Renal cortical epithelial cell (primary cell): ENCODE measurements at places on chromosomes 7 and 10. TPM values are rescaled to one million over a fixed set of nuclear protein-coding genes. Genes with fewer than 3 reads are reported as not detected.

AKR1C4 gene
- not detected in 2 replicates for total RNA-seq

TWIST1 gene
- not detected in 2 replicates for total RNA-seq

GRCh38 chr10:24901686-24902399 is 50.6 kb downstream of the PRTFDC1 start:
- DNase-seq: peak; percentile 99

GRCh38 chr10:30062090-30062489 is 2.7 kb upstream of the JCAD start:
- DNase-seq: no peak

GRCh38 chr10:58586282-58587245 is 73.9 kb downstream of the BICC1 start:
- DNase-seq: no peak
